ENCODE measurements at places on chromosomes 2 and 18.

DNA sequence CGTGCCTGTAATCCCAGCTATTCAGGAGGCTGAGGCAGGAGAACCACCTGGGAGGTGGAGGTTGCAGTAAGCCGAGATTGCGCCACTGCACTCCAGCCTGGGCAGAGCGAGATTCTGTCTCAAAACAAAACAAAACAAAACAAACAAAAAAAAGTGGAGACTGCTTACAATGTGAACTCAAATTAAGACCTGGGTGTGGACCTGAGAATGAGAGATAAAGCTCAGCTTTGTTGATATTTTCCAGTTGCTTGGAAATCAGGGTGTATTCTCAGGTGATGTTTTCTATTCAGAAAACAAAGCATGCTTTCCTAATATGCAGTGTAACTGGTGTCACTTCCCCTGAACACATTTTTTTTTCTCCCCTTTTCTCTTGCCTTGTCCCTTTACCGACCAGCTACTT lies 5.3 kb upstream of the CERS6 start:
- no peak for DNase-seq

DNA sequence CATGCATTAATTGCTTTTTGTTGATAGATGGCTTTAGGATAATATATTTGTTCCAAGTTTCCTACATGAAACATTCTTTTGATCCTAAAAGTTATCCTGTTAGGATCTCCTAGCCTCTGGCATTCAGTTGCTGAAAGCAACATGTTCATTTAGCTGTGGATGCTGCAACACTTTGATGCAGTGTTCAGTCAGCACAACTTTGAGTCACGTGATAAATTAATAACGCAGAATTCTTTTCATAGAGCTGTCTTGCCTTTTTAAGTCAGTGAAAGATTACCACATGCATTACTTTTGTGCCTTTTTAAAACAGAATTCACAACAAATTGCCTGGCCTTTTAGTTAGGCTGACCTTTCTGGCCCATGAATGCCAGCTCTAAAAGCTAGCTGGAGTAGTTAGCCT lies 1467.9 kb upstream of the ZEB2 start:
- no peak for DNase-seq

DNA sequence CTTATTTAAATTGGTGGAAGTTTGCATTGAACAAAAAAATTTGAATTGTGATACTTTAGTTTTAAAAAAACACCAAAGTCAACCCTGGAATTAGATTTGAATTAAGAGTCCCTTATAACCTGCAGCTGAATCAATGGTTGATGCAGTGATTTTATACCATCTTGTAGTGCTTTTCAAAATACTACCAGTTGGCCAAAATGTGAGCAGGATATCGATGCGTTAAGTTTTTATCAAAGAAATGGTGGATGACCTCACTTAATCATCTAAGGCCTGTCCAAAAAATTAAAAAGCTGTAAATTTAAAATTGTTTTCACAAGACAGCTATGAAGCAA lies 48.2 kb downstream of the OSBPL6 start:
- DNase-seq = no peak

- DNase-seq = no peak
Measured at GRCh38 chr2:26558271-26559043, 80.5 kb upstream of the OTOF start.

- DNase-seq = peak; percentile 65
Measured at GRCh38 chr18:12423820-12424219, 16.1 kb downstream of the PRELID3A start.

- no peak for DNase-seq
Measured at GRCh38 chr2:222794585-222795449, 66.0 kb upstream of the ACSL3 start.

- no peak for DNase-seq
Measured at GRCh38 chr2:216346781-216347180, 25.5 kb downstream of the MARCHF4 start.

- no peak for DNase-seq
Measured at GRCh38 chr18:56124186-56124585, 514.2 kb downstream of the TXNL1 start.

GRCh38 chr2:161199912-161200701 lies 39.9 kb downstream of the TANK start:
- peak; percentile 26 for DNase-seq

DNA sequence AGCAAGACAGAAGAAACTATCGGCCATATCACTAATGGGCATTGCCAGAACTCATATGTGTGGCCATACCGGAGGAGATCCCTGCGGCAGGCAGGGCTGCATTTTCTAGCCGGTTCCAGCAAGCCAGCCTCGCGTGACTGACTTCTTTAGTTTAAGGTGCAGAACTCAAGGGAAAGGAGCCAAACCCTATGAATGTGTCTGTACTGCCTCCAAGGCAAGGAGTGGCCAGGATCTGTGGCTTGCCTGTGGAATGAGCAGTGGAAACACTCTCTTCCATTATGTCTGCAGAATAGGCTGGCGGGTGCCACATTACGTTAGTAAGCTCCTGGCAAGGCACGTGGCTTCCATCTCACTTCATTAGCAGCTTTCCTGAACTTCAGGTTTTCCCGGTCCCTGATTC lies 137.6 kb downstream of the ATL2 start:
- no peak for DNase-seq

DNA sequence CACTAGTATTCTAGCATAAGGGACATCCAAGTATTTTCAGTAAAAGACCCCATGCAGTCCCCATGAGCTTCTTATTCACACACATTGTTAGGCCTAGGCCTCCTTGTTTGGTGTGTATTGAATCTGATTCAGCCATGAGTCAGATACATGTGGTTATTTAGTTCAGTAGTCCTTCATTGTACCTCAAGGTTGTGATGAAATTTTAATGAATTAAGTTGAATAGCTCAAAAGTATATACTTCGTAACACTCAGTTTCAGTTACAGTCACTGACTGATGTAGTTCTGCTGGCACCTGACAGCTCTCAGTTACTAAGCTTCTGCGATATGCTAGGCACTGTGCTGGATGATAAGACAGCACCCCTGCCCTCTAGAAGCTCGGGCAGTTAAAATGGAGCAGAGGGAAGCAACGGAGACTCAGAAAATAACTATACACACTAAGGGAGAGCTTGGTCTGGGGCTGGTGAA lies 86.4 kb downstream of the XRCC5 start:
- DNase-seq = no peak

DNA sequence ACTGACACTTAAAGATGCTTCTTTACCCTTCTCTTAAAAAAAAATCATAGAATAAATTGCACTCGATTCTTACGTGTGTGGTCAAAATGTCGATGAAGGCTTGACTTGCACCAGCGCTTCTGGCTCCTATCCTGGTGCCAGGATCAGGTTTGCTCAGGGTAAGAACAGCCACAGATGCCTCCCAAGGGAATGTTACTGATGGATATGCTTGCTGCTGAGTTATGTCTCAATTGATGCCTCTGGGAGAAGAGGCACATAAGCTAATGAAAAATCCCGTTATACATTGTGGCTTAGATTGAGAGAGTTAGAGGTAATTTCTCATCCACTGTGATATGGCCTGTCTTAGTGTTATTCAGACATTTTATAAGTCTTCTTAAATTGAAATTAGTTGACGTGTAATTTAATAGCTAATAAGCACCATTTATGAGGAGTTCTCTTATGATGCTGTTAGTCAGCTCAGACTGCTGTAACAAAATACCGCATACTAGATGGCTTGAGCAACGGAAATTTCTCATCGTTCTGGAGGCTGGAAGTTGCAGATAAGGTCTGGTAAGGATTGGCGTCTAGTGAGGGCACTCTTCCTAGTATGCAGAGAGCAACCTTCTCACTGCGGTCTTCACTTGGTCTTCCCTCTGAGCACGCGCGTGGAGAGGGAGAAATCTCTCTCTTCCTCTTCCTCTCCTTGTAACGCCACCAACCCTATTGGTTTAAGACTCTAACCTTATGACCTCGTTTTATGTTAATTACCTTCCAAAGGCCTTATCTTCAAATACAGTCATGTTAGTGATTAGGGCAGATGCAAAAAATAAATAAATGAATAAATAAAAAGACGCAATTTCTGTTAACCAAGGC lies 116.6 kb upstream of the NOSTRIN start:
- DNase-seq = peak; percentile 83

DNA sequence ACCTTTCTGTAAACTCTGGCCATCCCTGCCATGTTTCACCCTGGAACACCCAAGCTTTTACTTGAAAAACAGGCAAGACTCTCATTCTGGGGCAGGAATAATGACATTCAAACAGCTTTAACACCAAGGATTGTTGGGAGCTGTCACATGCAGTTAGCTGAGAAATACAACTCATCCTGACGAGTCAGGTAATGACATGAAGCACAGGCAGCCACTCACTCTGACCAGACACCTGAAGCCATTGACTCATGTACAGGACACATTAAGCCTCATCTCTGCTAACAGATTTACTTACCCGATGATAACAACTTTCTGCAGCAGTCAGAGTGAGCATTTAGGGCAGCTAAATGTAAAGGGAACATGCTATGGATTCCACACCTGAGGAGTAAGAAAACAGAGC lies 163.1 kb upstream of the PGAP1 start:
- no peak for DNase-seq

DNA sequence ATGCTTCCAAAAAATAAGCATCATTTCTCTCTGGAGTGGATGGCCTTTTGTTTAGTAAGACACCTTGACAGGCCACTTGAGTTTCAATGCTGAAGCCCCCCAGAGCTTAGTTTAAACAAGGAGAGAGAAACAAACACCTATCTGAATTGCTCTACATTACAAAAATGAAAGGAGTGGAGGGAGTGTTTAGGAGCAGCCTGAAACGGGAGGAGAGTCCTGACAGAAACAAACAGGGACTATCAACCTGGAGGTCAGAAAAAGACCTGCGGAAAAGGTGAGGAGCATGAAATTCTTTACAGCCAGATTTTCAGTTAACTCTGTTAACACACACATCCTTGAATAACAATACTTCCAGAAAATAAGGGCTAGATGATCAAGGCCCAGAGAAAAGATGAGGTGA lies 126.2 kb downstream of the NR4A2 start:
- no peak for DNase-seq

GRCh38 chr18:36693931-36694620 lies 134.7 kb downstream of the TPGS2 start:
- DNase-seq = no peak

GRCh38 chr18:38759457-38759856 lies 1193.9 kb upstream of the CELF4 start:
- DNase-seq = no peak

DNA sequence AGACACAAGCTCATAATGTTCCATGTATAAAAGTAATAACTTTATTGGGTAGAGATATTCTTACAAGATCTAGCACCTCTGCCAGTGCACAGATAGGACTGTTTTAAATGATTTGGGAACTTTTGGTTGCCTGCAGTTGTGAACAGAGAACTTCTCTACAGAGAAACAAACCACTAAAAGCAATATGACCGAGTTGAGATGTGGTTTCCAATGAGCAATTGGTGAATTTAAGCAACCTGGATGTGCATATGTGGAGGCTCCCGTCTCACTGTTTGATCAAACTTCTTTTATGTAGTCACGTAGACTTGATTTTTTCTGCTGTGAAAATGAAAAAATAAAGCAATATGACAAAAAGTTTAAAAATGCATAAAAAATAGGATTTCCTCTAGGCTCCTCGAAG lies 7.8 kb downstream of the SOX11 start:
- DNase-seq = no peak

- no peak for DNase-seq
Measured at GRCh38 chr2:114082731-114083433, 193.0 kb downstream of the ACTR3 start.

DNA sequence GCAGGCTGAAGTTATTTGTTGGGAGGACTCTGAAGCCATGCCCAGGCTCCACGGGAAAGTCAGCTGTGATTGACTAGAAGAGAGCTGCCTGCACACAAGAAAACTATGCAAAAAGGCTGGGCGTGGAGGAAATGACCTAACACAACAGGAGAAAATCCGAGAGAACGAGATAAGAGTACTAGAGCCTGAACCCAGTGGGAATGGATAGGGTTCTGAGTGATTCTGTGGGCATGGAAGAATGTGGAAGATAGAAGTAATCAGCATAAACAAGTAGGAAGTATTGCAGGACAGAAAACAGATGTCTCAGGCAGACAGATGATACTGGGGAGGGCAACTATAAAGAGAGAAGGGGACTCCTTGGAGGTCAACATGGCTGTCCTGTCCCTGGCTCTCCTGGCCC lies 12.1 kb upstream of the COPS8 start:
- no peak for DNase-seq

- DNase-seq = no peak
Measured at GRCh38 chr2:44674473-44675284, 266.8 kb upstream of the SIX3 start.

DNA sequence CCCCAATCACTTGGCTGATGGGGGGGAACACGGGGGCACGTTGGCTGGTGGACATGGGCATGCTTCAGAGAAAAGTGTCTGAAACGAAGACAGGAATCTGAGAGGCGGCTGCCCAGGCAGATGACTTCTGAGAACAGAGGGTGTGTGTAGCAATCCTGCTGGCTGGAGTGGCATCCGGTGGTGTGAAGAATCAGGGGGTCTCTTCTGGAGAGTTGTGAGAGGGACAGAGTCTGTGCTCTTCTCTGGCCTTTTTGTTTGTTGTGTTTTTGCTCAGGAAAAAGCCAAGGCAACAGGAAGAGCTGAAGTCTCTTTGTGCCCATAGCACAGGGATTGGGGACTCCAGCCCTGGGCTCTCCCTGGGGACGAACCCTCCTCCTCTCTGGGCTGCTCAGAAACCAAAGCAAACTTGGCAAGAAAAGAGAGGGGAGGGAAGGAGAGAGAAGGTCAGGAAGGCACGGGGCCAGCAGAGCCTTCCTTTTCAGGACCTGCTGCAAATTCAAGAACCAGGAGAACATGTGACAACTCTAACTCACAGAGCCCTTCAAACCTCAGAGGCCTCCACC lies 97.0 kb upstream of the SMAD2 start:
- DNase-seq = no peak

GRCh38 chr2:207066791-207067460 lies 98.8 kb downstream of the KLF7 start:
- DNase-seq = no peak

DNA sequence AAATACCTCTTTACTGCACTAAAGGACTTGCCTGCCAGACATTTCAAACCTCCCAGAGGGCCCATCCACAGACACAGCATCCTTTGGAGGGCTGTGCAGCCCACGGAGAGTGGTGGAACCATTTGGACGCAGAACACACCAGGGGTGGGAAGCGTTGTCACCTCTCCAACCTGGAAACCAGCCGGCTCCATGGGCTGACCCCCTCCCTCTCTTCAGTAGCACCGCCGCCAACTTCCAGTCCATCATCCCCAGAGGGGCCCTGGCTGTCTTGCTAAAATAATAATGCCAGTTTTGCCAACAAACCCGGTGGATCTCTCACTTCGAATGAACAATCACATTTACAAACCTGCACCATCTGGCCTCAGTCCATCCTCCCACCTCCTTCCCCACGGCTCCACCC lies 203.9 kb downstream of the FBXO15 start:
- DNase-seq = no peak

All from NCI-H2171 (cell line).